ENCODE measurements at places on chromosomes 16 and 17.

GRCh38 chr16:14366974-14367707, 262.9 kb downstream of the PARN start:
- DNase-seq: no peak

- DNase-seq: no peak
These were observed 236.1 kb downstream of the ZNF423 start for GRCh38 chr16:49619811-49620157.

DNA sequence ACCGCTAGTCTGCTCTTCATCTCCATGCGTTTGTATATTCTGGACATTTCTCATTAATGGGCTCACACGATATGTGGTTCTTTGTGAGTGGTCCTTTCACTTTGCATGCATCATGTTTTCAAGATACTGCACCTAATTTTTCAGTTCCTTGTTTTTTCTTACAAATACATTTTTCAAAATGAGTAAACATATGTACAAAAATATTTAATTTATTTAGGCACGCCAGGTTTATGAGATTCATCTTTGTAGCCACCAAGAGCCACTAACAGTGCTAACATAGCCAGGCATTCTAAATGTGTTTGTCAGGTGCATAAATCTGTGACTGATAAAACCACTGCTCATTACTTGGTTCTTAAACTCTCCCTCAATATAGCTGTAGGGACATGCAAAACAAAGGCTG, 375.3 kb downstream of the WWOX start:
- DNase-seq: no peak

DNA sequence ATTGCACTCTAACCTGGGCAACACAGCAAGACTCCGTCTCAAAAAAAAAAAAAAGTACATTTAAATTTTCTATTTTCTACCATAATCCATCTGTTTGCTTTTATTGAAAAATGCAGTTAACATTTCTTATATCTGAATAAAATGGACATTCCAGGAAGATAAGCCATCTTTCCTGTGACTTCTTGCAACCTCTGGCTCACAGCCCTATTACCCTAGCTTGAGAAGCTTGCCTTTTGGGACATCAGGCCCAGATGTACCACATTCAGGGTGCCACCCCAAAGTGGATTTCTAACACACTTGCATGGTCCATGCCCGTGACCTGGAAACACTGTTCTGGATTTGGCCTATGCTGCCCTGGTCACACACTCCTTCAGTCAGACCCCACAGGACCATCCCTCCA, 30.1 kb upstream of the DDX52 start:
- DNase-seq: no peak

GRCh38 chr17:75518201-75518600, 1.9 kb downstream of the TSEN54 start:
- no peak for DNase-seq

DNA sequence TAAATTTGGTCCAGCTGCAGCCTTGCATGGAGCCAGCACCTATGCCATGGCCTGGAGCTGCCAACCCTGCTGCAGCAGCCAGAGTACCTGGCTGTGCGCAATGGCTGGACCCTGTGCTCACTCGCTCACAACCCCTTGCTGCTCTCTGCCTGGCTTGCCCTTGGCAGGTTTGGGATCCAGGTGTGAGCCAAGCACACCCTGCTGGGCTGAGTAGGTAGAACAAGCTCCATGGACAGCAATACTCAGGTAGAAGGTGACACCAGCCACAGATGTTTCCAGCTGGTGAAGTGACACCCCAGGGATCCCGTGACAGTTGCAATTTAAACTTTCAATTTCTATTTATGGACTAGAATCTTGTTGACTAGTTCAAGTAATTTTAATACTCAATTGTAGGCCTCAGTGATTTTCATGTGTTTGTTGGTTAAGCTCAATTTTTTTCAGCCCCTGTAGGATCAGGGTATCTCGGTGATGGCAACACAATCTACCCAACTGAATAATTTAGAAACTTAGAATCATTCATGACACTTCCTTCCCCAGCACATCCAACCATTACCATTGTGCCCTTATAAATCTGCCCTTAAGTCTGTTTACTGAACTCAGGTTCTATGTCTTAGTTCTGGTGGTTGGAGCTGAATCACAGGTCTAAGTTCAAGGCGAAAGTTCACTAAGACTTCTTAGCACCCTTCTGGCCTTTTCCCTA, 480.0 kb downstream of the PMP22 start:
- no peak for DNase-seq

DNA sequence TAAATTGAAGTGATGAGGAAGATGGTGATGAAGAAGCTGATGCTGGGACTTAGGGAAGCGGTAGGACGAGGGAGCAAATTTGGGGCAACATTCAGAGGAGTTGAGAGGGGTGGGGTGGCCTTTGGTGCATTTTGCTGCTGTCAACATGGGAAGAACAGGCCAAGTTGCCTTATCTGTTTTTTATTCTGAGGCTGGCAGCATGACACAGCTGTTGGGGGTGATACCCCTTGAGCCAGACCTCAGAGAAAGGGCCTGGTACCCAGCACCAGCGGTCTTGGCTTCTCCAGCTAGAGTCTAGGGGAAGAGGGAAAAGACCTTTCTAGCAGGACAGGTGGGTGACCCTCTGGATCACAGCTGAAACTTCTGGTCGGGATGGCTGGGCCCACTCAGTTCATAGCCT, 4.6 kb downstream of the IGFBP4 start:
- no peak for DNase-seq

- no peak for DNase-seq
These were observed 9.6 kb downstream of the VPS4A start for GRCh38 chr16:69320740-69321073.

DNA sequence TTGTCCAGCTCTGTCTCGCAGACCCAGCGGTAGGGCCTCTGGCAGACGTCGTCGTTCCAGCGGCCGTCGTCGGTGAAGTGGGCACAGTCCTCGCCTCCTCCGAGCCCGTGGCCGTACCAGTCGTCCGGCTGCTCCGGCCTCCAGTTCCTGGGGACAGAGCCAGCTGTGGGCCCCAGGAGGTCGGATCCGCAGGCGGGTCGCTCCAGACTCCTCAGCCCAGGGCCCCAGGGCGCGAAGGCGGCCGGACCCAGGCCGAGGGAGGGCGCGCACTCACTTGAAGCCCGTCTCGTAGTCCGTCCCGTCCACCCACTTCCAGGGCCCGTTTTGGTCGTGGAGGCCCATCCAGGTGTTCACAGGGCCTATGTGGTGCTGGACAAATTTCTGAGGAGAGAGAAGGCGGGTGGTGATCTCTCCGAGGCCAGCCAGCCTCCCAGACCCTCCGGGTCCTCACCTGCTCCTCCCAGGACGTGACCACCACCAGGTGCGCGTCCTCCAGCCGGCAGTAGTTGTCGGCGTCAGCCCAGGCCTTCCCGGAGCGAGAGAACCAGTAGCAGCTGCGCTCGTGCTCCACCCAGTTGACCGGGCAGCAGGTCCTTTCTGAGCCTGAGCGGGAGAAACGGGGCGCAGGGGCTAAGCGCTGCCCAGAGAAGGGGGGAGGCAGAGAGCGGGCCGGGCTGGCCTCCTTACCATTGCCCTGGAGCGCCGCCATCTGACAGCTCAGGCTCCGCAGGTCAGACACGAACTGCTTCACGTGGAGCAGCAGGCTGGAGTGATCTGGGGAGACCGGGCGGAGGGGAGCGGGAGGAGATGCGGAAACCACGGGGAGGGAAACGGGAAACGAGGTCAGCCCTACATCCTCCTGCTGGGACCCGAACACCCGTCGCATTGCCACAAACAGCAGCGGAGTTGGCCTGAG, 5.2 kb downstream of the ASGR1 start:
- DNase-seq: peak; percentile 42

DNA sequence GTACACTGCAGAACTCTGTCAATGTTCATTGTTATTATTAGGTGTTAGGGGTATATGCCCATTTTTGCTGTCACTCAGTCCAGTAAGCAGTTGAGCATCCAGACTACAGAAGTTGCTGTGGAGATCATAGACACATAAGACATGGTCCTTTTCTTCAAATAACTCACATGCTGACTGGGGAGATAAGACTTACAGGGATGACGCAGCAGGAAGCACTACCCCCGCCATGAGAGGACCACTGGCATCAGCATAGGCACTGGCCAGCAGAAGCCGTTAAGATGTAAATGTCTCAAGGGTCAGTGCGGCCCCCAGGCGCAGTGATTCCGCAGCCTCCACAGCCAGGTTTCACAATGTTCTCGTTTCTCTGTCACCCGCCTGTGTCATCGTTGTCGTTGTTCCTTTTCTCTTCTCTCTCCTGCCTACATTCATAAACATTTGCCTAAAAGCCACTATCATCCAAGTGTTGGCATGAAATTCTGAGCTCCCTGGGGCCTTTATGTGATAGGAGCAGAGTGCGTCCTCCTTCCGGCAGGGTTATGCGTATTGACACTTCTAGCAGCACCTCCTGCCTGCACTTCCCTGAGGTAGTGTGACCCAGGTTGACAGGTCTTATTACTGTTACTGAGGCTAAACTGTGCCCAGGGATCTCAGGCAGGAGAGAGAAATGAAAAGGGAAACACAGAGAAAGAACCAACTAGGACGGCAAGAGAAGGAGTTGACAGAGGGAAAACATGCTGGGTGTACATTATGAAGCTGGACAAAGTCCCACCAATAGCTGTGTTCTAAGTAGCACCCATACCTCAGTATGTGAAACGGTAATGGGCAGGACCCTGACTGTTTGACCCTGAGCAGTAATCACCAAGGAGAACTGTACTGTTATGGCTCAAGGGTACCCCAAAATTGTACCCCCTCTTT, 17.9 kb downstream of the TANGO6 start:
- DNase-seq: no peak

- no peak for DNase-seq
These were observed 70.5 kb downstream of the COPRS start for GRCh38 chr17:31788571-31788946.

- no peak for DNase-seq
These were observed 139.1 kb upstream of the FOXF1 start for GRCh38 chr16:86371083-86371803.

DNA sequence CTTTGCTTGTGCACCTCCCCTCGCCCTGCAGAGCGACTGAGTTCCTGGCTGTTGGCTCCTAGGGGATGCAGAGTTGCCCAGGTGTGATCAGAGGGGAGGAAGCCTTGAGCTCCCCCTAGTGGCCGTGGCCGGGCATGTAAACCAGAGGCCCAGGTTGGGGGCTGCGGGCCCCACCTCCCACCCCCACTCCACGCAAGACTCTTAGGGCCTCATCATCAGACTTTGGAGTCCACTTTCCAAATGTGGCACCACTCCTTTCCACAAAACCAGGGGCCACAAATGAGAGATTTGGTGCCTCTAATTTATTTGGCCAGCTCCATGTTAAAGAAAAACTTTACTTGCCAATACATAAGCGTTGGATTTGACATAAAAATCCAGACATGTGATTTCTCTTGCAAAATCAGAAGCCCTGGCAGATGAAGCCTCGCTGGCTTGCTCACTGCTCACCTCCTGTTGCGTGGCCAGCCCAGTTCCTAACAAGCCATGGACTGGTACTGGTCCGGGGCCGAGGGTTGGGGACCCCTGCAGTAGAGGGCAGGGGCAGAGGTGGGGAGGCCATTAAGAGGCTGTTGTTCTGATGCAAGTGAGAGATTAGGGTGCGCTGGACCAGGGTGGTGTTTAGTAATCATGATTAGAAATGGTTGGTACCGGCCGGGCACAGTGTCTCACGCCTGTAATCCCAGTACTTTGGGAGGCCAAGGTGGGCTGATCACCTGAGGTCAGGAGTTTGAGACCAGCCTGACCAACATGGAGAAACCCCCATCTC, 28.7 kb upstream of the GAS7 start:
- no peak for DNase-seq

DNA sequence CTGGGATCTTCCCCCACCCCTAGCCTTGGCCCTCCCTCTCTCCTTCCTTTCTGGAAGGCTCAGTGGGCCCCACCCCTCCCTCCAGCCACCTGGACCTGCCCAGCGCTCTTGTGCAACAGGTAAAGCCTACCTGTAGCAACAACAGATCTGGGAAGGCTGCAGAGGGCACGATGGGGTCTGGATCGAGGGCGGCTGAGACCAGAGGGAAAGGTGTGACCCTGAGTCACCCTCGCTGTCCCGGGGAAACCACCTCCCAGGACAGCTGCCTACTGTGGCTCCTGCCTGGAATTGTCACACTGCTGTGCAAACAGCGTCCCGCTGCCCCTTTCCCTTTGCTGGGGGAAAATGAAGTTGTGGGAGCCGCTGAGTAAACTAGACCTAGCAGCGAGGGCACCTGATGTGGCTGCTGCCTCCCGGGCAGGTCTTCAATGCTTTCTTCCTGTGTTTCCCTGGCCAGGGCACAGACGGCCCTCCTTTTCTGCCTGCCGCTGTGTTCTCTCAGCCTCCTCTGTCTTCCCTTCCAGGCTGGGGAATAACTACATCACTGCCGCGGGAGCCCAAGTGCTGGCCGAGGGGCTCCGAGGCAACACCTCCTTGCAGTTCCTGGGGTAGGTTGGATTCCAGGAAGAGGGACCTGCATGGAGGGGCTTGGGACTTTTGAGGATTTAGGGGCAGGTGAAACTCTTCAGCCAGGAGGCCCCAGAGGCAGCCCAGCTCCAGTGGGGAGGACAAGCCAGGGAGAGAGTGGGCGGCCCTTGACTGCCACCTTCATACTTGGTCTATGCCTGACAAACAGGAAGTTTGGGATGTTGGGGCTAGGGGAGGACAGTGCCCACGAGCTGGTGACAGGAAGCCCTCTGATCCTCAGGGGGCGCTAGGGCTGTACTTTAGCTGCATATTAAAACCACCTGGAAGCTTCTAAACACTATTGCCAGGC, 22.2 kb upstream of the CYLD start:
- no peak for DNase-seq

- no peak for DNase-seq
These were observed 70.0 kb upstream of the TNRC6C start for GRCh38 chr17:77888242-77889134.

GRCh38 chr17:35588196-35588920, 1.2 kb downstream of the AP2B1 start:
- no peak for DNase-seq
